AML-193 (cell line): ENCODE measurements at places on chromosomes 6 and 20.

DNA sequence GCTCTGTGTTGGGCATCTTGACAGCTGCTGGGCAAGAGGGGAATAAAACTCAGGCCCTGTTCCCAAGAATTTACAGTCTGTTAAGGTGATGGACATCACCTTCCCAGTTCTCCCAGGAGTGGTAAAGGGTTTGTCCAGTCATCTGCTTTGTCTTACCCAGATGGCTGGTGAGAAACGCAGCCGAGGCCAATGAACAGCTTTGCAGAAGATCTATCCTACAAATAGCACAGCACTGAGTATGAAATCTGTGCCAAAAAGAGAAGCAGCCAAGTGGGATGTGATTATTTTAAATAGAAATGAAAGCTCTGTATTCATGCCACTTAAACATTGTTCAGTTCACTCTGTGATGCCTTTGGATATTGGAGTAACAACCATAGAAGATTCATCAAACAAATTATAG is 132.7 kb upstream of the SLC22A16 start:
- no peak for DNase-seq

GRCh38 chr6:36114798-36115408 is 15.4 kb upstream of the MAPK13 start:
- DNase-seq: peak; percentile 87

DNA sequence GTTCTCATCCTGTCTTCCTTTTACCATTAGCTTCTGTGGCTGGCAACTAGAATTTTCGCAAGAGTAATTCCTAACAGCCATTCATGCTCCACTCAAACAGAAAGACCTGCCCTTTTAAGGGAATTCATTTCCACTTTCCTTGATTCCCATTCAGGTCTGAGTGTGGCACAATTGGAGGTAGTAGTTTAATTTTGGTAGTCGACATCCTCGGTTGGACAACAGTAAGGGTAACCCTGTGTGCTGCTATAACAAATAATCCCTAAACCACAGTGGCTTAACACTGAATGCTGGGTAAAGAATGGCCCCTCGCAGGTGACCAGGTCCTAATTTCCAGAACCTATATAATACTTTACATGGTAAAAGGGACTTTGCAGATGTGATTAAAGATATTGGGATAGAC is 142.9 kb downstream of the BMP7 start:
- DNase-seq: no peak

- peak; percentile 45 for DNase-seq
Measured at GRCh38 chr6:26284537-26285142, 80.4 kb upstream of the BTN3A2 start.

DNA sequence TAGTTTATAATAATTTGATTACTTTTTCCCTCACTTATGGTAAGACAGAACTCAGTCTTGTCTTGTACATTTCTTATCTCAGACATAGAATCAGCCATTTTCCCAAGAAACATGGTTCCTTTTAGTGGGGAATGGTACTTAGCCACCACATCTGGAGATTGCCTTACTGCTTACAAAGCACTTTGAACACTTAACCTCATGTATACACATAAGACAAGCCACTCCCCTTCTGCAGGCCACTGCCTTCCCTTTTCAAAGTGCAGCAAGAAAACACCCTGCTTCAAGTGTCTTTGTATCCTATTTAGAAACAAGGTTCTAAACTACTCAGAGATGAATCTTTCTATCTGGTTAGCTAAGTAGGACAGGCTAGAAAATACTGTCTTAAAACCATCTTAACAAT is 159.2 kb downstream of the UBE3D start:
- DNase-seq: no peak

DNA sequence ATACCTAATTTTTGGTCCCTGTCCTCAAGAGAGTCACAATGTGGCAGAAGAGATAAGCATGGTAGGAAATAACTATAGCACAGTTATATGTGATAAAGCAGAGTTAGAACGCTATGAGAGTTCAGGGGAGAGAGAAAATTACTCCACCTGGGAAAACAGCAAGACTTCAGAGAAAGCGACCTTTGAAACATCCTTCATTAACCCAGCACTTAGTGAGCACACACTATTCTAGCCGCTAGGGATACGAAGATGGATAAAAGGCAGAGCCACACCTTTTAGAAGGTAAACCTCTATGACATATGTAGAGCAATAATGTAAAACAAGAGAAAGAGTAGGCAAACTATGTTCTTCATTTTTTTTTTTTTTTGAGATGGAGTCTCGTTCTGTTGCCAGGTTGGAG is 264.3 kb downstream of the PTPRK start:
- no peak for DNase-seq

DNA sequence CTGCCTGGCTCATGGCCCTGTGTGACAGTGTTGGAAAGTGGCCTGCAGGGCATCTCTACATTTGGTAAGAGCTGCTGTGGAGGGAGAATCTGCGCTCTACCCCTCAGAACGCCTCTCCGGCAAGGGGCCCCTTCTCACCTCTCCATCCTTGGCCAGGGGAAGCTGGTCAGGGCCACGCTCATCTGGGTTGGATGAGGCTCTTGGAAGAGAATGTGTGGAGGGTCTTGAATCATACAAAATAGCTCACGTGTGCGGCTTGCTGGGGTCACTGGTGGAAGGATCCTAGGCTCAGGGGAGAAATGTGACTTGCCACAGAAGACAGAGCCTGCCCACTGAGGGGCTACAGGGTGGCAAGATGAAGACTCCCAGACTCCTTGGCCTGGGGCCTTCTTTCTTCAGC is 105.0 kb downstream of the SCML4 start:
- no peak for DNase-seq

GRCh38 chr6:77010931-77011542 is 452.3 kb downstream of the HTR1B start:
- DNase-seq: no peak

GRCh38 chr6:96391776-96392360 is 129.7 kb upstream of the UFL1 start:
- no peak for DNase-seq

- no peak for DNase-seq
Measured at GRCh38 chr6:125570526-125570925, 178.9 kb upstream of the HEY2 start.

- DNase-seq: no peak
Measured at GRCh38 chr6:144647406-144647964, 362.4 kb downstream of the UTRN start.

- no peak for DNase-seq
Measured at GRCh38 chr6:18579869-18580268, 192.7 kb downstream of the RNF144B start.

DNA sequence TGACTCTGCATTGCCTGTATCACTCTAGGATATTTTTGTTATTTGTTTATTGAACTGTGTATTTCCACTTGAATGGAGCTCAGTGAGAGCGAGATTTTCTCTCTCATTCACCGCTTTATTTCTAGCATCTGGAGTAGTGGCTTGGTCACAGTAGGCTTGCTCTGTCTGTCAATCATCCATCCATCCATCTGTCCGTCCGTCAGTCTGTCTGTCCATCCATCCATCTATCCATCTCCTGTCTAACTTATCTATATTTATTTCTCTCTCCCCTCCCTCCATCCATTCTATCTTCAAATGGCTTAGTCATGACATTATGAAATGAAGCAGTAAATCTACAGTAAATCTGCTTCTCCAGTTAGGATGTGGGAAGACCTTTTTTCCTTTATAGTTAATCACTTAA is 94.6 kb downstream of the TIAM2 start:
- no peak for DNase-seq

- DNase-seq: no peak
Measured at GRCh38 chr6:125357515-125358256, 55.9 kb upstream of the HDDC2 start.

DNA sequence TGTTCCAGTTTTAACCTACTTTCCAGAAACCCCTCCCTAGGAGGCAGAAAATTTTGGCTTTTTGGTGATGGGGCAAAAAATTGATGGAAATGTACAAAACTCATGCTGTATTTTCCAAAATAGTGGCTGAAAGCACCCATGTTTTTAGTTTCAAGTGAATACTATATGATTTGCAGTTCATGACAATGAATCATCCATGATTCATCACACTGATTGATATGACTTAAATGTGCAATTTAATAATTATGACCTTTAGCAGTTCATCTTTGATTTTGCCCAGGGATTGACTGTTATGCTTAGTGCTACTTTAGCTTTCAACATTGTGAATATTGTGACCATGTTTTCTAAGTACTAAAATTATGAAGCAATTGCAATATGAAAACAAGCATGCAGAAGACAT is 478.7 kb downstream of the HTR1B start:
- no peak for DNase-seq

- DNase-seq: no peak
Measured at GRCh38 chr6:105868823-105869460, 217.2 kb upstream of the PRDM1 start.

DNA sequence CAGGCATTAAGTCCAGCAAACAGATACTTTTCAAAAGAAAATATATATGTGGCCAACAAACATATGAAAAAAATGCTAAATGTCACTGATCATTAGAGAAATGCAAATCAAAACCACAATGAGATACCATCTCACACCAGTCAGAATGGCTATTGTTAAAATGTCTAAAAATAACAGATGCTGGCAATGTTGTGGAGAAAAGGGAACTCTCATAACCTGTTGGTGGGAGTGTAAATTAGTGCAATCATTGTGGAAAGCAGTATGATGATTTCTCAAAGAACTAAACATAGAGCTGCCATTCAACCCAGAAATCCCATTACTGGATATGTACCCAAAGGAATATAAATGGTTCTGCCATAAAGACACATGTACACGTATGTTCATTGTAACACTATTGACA is 20.6 kb downstream of the KCNQ5 start:
- DNase-seq: no peak

GRCh38 chr6:159646733-159647132 is 46.3 kb downstream of the SOD2 start:
- DNase-seq: no peak

DNA sequence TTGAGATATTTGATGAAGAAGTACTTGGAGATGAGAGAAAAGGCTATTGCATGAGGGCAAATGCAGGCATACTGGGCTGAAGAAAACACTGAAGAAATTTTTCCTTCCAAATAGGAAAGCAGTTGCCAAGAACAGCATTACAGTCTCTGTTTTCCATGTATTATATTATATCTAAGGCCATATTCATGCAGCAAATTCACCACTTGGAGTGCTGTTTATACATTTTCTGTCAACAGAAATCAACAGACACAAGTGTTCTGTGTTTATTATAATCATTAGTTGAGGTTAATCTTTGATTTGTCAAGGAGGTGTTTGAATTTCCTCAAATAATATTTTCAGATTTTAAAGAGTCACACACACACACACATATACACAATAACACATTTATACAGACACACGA is 268.8 kb upstream of the PLCB4 start:
- no peak for DNase-seq

DNA sequence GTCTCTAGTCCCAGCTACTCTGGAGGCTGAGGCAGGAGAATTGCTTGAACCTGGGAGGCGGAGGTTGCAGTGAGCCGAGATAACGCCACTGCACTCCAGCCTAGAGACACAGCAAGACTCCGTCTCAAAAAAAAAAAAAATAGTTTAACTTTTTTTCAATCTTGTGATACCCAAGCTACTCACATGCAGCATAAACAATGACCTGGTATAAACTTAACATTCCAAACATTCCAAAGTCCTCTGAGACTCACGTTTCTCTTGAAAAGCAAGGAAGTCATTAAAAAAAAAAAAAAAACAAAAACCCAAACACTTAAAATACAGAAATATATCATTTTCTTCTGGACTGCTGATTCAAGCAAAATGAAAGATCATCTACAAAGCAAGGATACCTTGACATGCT is 14.3 kb downstream of the CRNKL1 start:
- no peak for DNase-seq

DNA sequence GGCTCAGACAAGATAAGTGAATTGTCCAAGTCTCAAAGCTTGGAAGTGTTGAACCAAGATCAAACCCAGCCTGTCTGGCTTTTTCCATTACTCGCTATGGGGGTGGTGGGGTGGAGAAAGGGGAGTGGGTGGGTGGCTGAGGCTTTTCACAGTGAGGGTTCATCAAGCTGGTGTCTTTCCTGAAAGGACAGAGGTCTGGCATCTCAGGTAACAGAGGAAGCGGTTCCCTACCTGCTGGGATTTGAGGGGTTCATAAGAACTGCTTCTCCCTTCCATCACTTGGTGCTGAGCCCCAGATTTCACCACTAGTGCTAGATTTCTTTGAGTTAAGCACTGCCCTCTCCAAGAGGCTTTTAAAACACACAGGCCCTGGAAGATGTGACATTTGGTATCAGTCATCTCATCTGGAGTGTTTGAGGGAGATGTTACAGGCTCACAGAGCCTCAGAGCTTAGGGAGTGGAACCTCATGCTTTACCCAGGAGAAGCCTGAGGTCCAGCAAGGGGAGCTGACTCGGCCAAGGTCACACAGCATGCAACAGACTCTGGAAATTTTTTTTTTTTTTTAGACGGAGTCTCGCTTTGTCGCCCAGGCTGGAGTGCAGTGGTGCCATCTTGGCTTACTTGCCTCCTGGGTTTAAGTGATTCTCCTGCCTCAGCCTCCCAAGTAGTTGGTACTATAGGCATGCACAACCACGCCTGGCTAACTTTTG is 6.0 kb upstream of the VEGFA start:
- no peak for DNase-seq

GRCh38 chr6:36033935-36034334 is 6.3 kb downstream of the MAPK14 start:
- peak; percentile 14 for DNase-seq

DNA sequence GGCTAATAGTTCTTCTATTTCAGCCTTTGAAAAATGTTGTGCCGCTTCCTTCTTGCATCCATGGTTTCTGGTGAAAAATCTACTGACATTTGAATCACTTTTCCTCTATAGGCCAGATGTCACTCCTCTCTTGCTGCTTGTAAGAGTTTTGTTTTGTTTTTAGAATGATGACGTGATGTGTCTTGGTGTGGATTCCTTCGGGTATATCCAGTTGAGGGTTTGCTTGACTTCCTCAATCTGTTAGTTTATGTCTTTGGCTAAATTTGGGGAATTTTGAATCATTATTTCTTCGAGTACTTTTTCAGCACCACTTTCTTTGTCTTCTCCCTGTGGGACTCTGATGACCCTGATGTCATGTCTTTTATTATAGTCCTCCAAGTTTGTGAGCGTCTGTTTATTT is 175.5 kb downstream of the MYLK4 start:
- DNase-seq: no peak

DNA sequence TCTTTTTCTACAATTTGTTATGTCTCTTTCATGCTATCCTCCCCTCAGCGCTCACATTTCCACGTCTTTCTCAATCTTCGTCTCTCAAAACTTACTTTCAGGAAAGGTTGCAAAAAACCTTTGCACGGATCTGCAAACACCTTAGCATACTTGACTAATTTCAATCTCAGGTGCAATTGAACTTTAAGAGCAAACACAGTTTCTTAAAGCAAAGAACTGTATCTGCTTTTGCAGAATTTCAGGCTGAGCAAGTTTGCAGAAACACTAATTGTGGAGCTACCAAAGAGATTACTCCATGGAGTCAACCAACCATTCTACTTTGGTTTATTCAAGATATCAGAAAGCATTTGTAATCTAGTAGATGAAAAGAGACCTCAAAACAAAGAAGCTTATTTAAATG is 668.2 kb upstream of the MARCKS start:
- DNase-seq: no peak

GRCh38 chr6:126720304-126720703 is 380.4 kb downstream of the CENPW start:
- DNase-seq: no peak

GRCh38 chr20:63900413-63900812 is 5.5 kb downstream of the DNAJC5 start:
- peak; percentile 70 for DNase-seq
